Hair follicular keratinocyte (primary cell): ENCODE measurements at places on chromosomes 2 and 18. TPM values are rescaled to one million over a fixed set of nuclear protein-coding genes. Genes with fewer than 3 reads are reported as not detected.

CLK1 gene
- total RNA-seq: 21.7 and 21.9 TPM in 2 replicates

OR6B2 gene
- total RNA-seq: not detected in 2 replicates

CYS1 gene
- total RNA-seq: 1.3 and 4.1 TPM in 2 replicates

CFAP221 gene
- total RNA-seq: not detected in 2 replicates

TXNDC9 gene
- 63.2 and 66.8 TPM in 2 replicates for total RNA-seq

CNTNAP5 gene
- total RNA-seq: not detected in 2 replicates

VWC2L gene
- total RNA-seq: not detected in 2 replicates

C2orf78 gene
- total RNA-seq: not detected in 2 replicates
